Sigmoid colon (tissue), 7 donors: ENCODE measurements at places on chromosomes 13 and 19. TPM values are rescaled to one million over a fixed set of nuclear protein-coding genes. Genes with fewer than 3 reads are reported as not detected.

ZNF419 gene
- 13.0 TPM for total RNA-seq

- no peaks in the 10 kb centered on the region for H3K4me1 ChIP-seq
- H3K4me3 ChIP-seq: no peak overlapping the region
- no peak overlapping the region for H3K27ac ChIP-seq
- no peaks in the 10 kb centered on the region for H3K27me3 ChIP-seq
Measured at GRCh38 chr19:57161985-57162539, 5.2 kb downstream of the DUXA start.

TTC9B gene
- total RNA-seq: 1.1 TPM

GRCh38 chr13:112252804-112253590 is 123.2 kb upstream of the SPACA7 start:
- no peaks in the 10 kb centered on the region for H3K27me3 ChIP-seq
- DNase-seq: no peak
- H3K4me3 ChIP-seq: no peak overlapping the region
- H3K36me3 ChIP-seq: no peaks in the 10 kb centered on the region
- no peak overlapping the region for H3K27ac ChIP-seq

GRCh38 chr19:4051175-4052101 is 15.3 kb downstream of the ZBTB7A start:
- DNase-seq: no peak
- H3K4me3 ChIP-seq: no peak overlapping the region
- H3K27me3 ChIP-seq: no peaks in the 10 kb centered on the region

LILRB4 gene
- 2.8 TPM for total RNA-seq

ATP1A3 gene
- 4.3 TPM for total RNA-seq
